Hindlimb muscle (tissue), 1 donor: ENCODE measurements at places on chromosomes 5 and 9. TPM values are rescaled to one million over a fixed set of nuclear protein-coding genes. Genes with fewer than 3 reads are reported as not detected.

Gene GABRA1
- not detected for polyA plus RNA-seq

Gene KIF24
- polyA plus RNA-seq = 17.2 TPM

Gene ZNF484
- polyA plus RNA-seq = 5.1 TPM

Gene PCDHA7
- 0.19 TPM for polyA plus RNA-seq

Gene AJM1
- polyA plus RNA-seq = 2.8 TPM

Gene OR1J2
- not detected for polyA plus RNA-seq

Gene SPATA31C1
- polyA plus RNA-seq = not detected

Gene TPRN
- polyA plus RNA-seq = 14.0 TPM
